Activated CD4-positive, alpha-beta T cell treated with anti-CD3 and anti-CD28 coated beads, Interleukin-2, amount 50 U/mL, for 4 hours (primary cell): ENCODE measurements at places on chromosomes 4 and X.

DNA sequence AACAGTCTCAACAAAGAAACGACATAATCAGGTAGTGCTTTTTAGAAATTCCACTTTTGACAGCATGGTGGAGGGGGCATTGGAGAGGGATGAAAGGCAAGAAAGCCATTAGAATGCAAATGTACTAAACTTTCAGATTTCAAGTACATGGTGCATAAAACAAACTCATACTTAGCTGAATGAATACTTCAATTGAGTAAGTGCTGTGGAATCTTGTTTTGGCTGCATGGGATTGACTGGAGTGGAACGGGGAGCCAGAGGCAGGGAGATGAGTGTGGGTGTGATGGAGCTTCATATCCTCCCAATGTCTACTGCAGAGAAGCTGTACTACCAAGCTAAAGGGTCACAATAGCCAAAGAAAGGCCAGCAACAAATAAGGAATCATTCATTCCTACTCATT lies 52.4 kb downstream of the USP46 start:
- DNase-seq: no peak

GRCh38 chr4:164312671-164313070 lies 441.3 kb upstream of the SMIM31 start:
- DNase-seq: no peak

- no peak for DNase-seq
Observed at GRCh38 chr4:113781439-113782040, 20.0 kb upstream of the CAMK2D start.

- DNase-seq: no peak
Observed at GRCh38 chrX:32448320-32448719, 763.0 kb downstream of the DMD start.

GRCh38 chr4:181566490-181566889 lies 676.7 kb upstream of the TENM3 start:
- DNase-seq: no peak

DNA sequence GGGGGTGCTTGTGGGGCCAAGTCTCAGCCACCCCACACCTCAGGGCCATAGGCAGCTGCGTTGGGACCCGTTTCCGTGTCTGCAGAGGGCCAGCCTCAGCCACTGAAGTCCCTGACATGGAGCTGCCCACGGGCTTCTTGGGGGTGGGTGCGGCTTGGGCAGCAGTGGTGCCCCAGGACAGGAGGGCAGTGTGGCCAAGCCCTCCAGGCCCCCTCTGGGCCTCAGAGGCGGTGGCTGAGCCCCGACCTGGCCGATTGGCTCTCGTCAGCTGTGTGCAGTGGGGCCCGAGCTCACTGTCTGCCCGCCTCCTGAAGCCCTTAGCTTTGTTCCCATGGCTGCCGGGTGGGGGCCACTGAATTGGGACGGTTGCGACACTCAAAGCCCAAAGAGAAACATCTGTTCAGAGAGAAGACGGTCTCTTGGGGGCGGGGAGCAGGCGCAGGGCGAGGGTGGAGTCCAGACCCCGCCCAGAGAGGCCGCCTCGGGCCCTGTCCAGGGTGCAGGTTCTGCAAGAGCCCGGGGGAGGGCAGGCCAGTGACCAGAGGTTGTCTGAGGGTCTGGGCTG lies 9.1 kb downstream of the FGFR3 start:
- no peak for DNase-seq

GRCh38 chr4:5164221-5164912 lies 113.1 kb downstream of the STK32B start:
- DNase-seq: no peak

DNA sequence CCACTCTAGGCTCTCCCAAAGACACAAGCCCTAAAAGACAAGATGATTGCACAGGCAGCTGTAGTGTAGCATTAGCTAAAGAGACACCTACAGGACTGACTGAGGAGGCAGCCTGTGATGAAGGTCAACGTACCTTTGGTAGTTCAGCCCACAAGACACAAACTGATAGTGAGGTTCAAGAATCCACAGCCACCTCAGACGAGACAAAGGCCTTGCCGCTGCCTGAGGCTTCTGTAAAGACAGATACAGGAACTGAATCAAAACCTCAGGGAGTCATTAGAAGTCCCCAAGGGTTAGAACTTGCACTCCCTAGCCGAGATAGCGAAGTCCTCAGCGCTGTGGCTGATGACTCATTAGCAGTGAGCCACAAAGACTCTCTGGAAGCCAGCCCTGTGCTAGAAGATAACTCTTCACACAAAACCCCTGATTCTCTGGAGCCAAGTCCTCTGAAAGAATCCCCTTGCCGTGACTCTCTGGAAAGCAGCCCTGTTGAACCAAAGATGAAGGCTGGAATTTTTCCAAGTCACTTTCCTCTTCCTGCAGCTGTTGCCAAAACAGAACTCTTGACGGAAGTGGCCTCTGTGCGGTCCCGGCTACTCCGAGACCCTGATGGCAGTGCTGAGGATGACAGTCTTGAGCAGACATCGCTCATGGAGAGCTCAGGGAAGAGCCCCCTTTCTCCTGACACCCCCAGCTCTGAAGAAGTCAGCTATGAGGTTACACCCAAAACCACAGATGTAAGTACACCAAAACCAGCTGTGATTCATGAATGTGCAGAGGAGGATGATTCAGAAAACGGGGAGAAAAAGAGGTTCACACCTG lies 306.3 kb downstream of the ANK2 start:
- DNase-seq: peak; percentile 68

GRCh38 chrX:124274438-124275181 lies 57.9 kb upstream of the TEX13D start:
- DNase-seq: no peak

GRCh38 chr4:184851200-184851541 lies 25.4 kb upstream of the ACSL1 start:
- DNase-seq: no peak

DNA sequence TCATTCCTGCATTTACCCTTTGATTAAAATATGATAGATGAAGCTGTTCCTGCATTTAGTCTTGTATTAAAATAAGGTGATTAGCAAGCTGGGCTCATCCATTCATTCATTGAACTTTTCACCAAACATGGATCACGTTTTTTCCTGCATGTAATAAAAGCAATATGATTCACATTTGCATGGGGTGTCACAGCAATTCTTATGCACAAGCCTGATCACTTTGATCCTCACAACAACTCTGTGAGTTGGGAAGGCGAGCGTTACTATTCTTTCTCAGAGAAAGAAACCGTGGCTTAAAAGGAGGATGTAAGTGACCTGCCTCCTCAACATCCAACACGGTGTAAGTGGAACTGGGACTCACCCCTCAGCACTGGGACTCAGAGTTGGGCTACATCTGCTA lies 20.0 kb downstream of the CHRNA9 start:
- DNase-seq: no peak

GRCh38 chrX:153609917-153610835 lies 11.2 kb upstream of the CCNQ start:
- DNase-seq: peak; percentile 75

GRCh38 chr4:100569196-100569595 lies 51.4 kb upstream of the EMCN start:
- no peak for DNase-seq

DNA sequence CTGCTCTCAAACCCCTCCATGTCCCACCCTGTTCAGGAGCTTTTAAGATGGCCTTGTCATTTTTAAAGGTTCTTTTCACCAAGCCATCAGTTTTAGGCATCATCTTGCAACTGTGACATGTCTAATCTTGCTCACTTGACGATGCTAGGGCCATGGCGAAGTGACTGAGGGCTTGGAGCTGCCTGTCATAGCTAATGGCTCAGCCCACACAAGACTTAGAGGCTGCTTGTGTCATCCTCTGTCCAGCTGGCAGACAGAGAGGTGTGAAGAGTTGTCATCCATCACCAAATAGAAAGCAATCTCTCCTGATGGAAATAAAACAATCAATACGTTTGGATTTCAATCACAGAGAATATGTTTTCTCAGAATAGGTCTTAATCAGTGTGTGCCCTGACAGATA lies 194.9 kb downstream of the HS6ST2 start:
- DNase-seq: no peak

- no peak for DNase-seq
Observed at GRCh38 chr4:108744307-108744706, 18.5 kb downstream of the ETNPPL start.

DNA sequence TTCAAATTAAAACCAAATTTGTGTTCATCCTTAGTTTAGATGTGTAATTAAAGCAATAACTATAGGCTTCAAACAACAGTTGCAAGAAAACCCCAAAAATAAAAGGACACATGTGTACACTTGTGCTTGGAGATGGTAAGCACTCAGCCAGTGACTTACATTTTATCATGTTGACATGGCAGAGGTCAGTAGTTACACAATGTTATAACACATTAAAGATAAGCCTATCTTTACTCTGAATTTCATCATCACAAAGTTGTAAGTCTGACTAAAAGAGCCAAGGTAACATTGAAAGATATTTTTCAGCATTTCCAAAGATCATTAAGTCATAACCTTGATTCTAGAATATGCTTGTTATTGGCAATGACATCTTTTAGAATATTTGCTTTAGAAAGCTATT lies 98.5 kb upstream of the PNPLA4 start:
- no peak for DNase-seq
